ENCODE measurements at places on chromosomes 1 and 21.

- DNase-seq = no peak
Observed at GRCh38 chr1:14677292-14677971, 78.9 kb downstream of the KAZN start.

DNA sequence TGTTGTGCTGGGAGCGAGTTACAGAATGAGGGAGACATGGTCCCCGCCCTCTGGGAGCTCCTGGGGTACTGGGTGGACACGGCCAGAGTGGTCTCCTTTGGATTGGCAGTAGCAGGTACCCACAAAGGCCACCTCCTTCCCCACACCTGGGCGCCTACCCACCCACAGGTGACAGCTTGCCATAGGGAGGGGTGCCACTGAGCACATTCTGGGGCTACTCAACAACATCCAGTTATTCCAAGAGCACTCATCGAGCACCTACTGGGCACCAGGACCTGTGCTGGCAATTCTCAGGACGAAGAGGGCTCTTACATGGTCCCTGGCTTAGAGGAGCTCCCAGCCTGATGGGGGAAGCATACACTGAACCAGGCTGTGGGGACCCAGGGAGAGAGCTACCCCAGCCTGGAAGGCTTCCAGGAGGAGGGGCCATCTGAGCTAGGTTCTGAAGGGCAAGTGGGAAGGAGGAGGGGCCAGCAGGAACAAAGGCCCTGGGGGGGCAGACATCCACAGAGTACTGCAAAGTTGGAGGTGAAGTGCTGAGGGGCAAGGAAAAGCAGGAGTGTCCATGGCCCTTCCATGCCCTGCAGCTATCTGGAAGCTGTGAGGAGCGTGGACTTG lies 22.0 kb downstream of the MRPL37 start:
- DNase-seq = no peak

- DNase-seq = no peak
Observed at GRCh38 chr21:36851121-36851520, 115.3 kb downstream of the HLCS start.

- DNase-seq = no peak
Observed at GRCh38 chr1:98898940-98899339, 105.7 kb downstream of the PLPPR5 start.

DNA sequence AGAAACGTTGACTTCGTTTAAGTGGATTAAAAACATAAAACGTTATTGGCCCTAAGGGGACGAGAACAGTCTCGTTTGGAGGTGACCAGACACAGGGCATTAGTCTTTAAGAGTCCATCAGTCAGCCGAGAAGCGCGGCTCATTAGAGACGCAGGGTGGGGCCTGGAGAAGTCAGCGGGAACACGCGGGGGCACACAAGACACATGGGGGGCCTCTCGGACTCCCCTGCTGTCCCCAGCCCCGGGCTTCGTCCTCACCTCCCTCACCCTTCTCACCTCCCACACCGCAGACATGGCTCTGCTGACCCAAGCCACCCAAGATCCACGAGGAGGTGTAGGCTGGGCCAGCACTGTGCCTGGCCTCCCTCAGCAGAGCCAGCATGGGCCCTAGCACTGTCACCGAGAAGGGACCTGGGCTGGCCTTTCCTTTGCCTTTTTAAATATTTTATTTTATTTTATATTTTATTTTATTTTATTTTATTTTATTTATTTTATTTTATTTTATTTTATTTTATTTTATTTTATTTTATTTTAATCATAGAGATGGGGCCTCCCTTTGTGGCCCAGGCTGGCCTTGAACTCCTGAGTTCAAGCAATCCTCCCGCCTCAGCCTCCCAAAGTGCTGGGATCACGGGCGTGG lies 48.9 kb downstream of the MORN1 start:
- no peak for DNase-seq

DNA sequence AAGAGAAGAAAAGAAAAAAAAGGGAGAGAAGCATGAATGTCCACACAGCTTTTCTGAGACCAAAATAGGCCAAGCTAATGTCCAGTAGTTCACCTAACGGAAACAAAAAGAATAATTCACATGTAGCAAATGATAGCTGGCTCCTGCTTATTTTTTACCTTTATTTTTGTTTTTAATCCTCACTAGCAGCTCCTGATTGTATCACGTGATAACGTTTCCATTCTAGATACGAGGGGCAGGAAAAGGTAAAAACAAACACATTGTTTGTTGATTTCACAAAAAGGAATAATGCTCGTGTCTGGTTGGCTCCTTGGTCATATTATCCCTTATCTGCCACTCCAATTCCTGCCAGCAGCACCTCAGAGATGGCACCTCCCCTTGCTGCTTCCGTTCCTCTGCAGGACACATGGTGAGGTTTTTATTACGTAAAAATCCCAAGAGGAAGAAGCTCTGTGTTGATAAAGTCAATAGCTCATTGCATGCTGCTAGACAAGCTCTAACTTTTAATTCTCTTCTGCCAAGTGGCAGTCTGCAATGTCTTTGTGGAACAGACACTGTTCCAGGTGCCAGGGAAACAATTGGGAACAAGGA lies 201.7 kb downstream of the CRB1 start:
- DNase-seq = no peak

DNA sequence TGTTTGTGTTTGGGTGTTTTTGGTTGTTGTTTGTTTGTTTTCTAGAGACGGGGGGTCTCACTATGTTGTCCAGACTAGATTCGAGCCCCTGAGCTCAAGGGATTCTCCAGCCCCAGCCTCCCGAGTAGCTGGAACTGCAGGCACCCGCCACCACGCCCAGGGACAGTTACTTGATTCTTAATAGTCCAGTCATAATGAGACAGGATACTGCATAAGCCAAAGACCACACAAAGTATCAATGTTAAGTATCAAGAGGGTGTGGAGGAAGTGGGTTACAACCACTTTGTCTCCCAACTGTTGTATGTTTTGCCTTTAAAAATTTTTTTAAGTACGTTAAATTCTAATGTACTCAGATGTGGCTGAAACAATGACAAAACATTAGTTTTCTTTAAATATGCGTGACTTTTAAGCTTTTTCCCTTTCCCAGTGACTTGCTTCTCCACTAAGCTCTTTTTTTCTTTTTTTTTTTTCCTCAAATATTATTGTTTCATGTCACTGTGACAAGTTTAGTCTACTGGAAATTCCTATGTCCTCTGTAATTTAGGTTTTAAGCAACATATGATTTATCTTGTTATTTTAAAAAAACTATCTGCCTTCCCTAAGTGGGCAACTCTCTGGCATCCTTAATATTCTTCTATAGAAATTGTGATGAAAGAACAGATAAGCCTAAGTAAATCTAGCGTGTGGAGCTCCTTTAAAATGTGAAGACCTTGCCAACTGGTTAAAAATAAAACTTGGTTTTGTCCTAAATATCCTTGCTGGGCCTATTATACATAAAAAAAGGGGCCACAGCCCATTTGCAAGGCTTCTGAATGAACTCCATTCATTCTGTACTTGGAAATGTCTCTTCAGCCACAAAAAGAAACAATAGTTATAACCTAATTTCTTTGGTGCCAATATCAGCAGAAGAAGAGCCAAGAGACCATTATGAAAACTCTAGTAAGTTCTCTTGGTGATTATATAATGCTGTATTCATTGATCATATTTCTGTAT lies 56.2 kb upstream of the DPH5 start:
- DNase-seq = no peak

GRCh38 chr1:208270651-208271141 lies 26.5 kb upstream of the PLXNA2 start:
- no peak for DNase-seq

- DNase-seq = no peak
Observed at GRCh38 chr1:57232500-57232899, 191.4 kb downstream of the DAB1 start.

DNA sequence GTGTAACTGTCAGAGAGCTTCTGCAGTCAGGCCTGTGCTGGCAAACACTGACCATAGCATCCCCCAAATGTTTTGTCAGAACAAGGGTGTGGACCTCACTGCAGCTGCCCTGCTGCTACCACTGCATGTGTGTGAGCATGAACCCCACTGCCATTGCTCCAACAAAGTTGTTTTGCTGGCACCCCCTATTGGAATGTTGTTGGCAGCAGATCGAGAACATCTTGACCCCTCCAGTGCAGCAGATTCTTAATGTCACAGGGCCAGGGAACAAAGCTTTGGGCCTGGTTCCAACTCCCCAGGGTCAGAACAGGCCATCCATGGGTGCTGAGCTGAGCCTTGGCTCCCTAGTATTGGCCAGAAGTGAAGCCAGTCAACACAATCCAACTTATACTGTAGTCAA lies 1537.4 kb downstream of the NCAM2 start:
- DNase-seq = no peak

All from cardiac fibroblast (primary cell).